ENCODE measurements at places on chromosomes 5 and 9. TPM values are rescaled to one million over a fixed set of nuclear protein-coding genes. Genes with fewer than 3 reads are reported as not detected.

The CTNNA1 gene
- total RNA-seq, result 117 TPM

GRCh38 chr5:180673371-180674089 is 24.1 kb upstream of the FLT4 start:
- DNase-seq, result no peak
- H3K36me3 ChIP-seq, result no peaks in the 10 kb centered on the region
- no peak overlapping the region for H3K4me3 ChIP-seq
- H3K4me1 ChIP-seq, result peaks cover 16% of the 10 kb centered on the region

DNA sequence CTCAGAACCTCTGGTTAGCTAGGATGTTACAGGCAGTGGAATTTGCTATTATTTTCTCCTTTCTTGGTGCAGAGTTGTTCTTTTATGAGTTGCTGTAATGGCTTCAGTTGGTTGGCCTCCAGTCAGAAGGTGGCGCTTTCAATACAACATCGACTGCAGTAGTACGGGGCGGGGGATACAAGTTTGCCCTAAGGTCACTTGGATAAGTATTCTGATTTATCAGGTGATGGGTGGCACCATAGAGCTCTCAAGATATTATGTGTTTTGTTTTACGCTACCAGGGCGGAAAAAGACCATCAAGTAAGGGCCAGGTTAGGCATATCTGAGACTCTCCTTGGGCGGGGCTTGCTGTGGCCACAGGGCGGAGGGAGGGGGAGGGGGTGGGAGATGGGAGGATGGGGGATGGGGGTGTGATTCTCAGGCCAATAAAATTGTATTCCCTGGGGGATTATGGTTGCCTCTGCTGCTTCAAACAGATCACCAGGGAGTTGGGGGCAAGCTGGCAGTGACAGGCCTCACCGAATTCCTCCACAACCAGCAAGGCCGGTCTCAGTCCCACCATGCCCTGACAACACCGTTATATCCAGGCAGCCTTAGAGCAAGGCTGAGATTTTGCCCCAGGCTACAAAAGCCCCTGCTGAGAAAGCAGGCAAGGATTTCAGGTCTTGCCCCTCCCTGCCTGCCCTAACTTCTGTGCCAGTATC is 15.9 kb upstream of the RNF38 start:
- H3K4me3 ChIP-seq, result no peak overlapping the region
- DNase-seq, result no peak
- 0 out of 3 replicates have a peak, but pooled peaks cover under 1% of the 10 kb centered on the region for H3K36me3 ChIP-seq
- no peaks in the 10 kb centered on the region for H3K4me1 ChIP-seq
- H3K27me3 ChIP-seq, result no peaks in the 10 kb centered on the region

The EIF4E1B gene
- total RNA-seq, result not detected

All from K562 (cell line).